GM12892 (cell line): ENCODE measurements at places on chromosomes 12 and 14.

GRCh38 chr12:128091951-128092382 lies 175.0 kb upstream of the TMEM132C start:
- DNase-seq = no peak

DNA sequence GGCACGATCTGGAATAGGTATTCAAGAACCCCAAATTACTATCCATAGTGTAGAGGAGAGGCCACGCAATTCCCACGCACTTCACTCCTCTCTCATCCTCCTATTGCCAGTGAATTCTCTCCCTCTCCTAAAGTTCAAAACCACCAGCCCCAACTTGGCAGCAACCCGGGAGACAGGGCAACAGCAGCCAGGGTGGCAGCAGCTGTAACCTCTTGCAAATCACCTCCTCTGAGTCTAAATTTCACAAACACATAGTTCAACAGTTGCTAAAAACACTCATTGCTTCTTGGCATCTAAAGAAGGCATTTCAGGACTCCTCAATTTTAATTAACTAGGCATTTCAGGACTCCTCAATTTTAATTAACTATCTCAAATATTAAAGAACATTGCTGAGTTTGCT lies 37.7 kb upstream of the MANSC4 start:
- no peak for DNase-seq

DNA sequence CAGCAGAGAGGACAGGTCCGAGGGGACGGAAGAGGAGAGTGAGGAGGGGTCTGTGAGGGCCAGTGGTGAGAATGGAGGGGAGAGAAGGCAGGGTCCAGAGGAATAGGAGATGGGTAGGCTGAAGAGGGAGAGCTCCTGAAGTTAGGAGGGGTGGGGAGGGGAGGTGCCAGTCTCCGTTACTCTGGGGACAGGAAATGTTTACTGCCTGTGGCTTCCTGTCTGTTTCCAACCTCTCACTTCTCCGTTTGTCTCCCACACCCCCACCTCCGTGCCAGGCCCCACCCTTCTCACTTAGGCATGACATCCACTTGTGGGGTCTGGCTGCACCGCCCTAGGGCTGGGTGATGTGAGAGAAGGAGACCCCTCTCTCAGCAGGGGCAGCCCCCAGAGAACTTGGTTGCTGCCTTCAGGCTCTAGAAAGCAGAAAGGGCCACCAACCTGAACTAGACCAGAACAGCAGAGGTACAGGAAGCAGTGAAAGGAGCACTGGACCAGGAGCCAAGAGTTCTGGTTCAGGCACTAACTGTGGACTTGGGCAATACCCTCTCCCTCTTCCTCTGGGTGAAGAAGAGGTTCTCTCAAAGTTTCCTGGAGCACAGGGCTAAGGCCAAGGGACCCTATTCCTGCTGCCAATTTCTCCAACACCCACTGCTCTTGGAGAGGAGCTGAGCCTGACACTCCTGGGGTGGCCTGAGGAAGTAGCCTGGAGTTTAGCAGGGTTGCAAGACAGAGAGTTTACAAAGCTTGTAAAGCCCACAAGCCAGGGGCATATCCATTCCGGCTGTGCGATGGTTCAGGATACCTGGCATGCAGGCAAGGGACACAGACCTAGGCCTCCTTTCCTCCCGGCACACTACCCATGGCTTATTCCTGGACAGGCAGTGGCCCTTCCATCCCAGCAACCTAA lies 5.5 kb downstream of the ITGA5 start:
- no peak for DNase-seq

GRCh38 chr12:10661338-10661737 lies 12.5 kb downstream of the STYK1 start:
- DNase-seq = no peak

DNA sequence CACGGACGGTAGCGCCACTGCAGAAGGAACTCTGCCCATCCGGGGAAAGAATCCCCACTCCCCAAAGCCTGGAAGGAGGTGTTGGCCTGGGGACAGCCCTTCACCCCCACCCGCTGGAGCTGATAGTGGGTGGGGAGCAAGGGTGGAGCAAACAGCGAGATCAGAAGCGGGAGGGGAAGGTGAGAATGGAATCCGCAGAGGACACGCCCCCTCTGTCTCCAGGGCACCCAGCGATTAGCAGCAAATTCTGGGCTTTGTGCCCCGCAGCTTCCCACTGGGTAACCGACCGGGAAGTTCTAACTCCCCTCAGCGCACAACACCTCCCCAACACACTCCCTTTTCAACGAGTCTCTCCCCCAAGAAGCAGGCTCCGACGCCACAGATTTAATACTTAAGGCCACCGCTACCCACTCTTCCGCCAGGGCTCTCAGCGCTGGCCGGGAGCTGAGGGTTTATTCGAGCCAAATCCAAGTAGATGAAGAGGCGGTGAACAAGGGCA lies 1.4 kb downstream of the SLC25A29 start:
- DNase-seq = no peak
